ENCODE measurements at places on chromosomes 6 and 20.

GRCh38 chr6:5453546-5453945 lies 192.2 kb downstream of the FARS2 start:
- DNase-seq = no peak

DNA sequence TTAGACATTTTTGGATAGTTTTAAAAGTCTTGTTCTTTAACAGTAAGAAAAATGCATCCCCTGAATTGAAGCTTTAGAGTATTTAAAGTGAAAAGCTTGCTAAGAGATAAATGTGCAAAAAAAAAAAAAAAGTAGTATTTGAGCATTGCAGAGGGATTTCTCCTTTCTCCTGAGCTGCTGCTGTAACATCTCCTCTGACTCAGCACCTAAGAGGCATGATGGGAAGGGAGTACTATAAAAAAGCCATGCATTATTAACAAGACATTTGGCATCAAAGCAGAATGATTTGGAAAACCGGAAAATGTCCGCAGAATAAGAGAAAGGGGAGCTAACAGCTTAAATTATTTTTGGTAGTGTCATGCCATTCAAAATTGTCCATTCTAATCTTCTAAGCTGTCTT lies 27.9 kb downstream of the B4GALT5 start:
- DNase-seq = no peak

- no peak for DNase-seq
These were observed 15.2 kb upstream of the MLN start for GRCh38 chr6:33819021-33819420.

GRCh38 chr20:63344616-63345327 lies 16.4 kb downstream of the CHRNA4 start:
- DNase-seq = no peak

DNA sequence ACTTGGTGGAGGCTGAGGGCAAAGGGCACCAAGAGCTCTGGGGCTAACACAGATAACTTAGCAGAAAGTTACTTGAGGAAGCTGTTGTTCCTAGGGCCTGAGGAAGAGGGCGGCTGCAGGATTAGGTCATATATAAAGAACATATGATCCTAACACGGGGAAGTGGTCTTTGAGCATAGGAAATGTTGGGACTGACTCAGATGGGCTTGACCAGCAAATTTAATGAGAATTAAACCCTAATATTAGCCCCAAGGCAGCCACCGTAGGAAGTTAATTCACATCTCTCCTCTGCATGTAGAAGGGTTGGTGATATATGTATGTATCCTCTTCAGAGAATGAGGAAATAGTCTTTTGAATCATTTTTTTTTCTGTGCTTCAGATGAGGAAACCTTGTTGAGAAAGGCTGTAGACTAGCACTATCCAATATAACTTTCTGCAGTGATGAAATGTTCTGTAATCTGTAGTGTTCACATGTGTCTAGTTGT lies 9.2 kb upstream of the ZBTB9 start:
- no peak for DNase-seq

DNA sequence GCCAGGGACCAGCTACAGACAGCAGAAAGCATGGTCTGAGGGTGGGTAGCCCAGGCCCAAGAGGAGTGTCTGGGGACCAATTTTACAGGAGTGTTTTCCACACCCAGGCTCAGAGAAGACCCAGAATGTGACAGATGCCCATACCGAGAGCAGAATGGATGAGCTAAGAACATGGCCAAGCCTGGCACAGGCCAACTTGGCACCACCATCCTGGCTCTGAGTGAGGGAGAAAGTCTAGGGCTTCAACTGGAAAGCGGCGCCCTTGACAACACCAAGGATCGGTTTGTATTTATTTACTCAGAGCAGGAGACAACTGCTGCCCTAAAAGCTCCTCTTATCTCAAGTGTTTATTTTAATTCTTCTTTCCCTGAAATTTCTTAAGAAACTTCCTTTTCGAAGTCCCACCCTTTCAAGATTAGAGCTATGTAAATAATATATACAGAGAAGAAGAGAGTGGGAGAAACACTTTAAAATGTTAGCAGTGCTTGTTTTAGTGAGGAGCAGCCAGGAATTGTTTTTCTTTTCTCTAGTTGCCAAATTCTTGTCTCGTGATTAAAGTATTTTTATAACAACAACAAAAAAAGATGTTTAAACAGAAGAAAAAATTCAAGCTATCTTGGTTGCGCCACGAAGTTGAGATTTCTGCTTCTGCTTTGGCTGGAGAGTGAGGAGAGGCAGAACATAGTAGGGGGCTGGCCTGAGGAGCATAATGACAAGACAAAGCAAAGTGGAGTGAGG lies 16.2 kb downstream of the TNXB start:
- DNase-seq = no peak

DNA sequence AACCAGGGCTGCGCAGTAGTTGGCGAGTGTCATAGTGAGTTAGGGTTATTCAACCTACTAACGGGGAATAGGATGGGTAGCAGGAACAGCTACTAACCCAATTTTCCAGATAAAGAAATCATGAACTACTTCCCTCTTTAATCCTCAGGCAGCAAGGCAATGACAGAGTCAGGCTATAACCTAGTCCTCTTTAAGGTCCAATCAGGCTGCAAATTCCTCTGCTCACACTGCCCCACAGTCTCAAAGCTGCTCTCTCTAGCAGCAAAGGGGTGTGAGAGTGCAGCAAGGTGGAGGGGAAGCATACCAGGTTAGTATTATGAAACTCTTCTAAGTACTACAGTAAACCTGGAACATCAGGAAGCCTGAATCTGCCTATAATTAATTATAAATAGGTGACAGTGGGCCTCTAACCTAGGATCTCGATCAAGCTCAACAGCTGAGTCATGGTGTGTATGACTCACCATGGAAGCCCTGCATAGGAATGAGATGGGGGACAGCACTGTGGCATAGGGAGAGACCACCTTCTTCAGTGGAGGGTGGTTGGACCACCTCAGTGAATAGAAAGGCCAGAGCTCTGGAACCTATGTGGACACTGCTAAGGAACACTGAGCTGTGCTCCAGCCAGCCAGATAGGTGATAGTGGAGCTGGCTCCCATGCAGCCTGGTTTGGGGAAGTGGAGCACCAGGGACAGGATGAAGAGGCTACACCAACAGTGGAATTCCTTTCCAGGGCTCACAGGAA lies 7.9 kb downstream of the PEX6 start:
- peak; percentile 26 for DNase-seq

DNA sequence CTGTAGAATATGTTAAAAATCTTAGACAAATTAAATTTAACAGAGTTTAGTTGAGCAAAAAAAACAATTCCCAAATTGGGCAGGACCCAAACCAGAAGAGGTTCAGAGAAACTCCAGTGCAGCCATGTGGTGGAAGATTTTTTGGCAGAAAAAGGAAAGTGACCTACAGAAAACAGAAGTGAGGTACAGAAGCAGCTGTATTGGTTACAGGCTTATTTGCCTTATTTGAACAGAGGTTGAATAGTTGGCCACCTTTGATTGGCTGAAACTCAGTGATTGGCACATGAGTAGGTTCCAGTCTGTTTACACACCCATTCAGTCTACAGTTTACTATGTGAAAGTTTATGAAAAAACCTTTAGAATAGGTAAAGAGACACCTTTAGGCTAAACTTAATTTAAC lies 110.9 kb upstream of the LAMP5 start:
- no peak for DNase-seq

DNA sequence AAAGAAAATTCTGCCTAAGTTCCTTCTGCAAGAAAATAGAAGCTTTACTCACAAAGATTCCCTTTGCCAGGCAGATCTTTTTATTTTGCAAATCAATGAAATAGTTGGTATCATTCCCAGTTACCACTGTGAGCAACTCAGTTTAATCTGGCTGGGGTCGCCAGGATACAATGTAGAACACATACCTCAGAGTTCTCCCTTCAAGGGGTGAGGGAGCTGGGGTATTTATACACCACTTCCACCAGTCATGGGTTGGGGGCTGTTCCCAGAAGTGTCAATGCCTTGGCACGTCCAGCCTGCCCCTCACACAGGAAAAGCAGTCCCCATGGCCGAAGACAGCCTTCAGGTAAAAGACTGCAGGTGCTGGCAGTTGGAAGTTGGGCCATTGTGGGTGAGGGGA lies 86.2 kb downstream of the SLC24A3 start:
- no peak for DNase-seq

GRCh38 chr6:76697585-76697984 lies 625.1 kb upstream of the IMPG1 start:
- no peak for DNase-seq

GRCh38 chr6:142374091-142374770 lies 72.4 kb downstream of the ADGRG6 start:
- no peak for DNase-seq

- DNase-seq = no peak
These were observed 383.4 kb downstream of the GRIK2 start for GRCh38 chr6:101776919-101777350.

- DNase-seq = no peak
These were observed 3.6 kb downstream of the SULF2 start for GRCh38 chr20:47781632-47782031.

GRCh38 chr6:90289902-90290301 lies 6.7 kb downstream of the BACH2 start:
- no peak for DNase-seq

DNA sequence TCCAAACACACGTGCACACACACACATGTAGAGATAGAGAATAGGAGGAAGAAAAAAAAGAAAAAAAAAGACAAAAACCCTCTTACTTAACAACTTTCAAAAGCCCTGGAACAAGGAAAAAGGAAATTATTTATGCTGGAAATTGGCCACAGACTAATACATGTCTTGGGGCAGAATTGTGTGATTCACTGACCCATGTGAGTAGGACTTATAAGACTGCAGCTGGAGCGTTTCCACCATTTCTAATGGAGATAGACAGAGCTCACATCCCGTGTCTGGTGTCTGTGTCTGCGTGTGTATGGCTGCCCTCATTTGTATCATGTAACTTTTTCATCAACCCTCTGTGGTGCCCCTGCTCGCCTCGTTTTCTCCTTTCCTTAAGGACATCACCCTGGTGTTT lies 99.8 kb upstream of the PDE10A start:
- DNase-seq = no peak

DNA sequence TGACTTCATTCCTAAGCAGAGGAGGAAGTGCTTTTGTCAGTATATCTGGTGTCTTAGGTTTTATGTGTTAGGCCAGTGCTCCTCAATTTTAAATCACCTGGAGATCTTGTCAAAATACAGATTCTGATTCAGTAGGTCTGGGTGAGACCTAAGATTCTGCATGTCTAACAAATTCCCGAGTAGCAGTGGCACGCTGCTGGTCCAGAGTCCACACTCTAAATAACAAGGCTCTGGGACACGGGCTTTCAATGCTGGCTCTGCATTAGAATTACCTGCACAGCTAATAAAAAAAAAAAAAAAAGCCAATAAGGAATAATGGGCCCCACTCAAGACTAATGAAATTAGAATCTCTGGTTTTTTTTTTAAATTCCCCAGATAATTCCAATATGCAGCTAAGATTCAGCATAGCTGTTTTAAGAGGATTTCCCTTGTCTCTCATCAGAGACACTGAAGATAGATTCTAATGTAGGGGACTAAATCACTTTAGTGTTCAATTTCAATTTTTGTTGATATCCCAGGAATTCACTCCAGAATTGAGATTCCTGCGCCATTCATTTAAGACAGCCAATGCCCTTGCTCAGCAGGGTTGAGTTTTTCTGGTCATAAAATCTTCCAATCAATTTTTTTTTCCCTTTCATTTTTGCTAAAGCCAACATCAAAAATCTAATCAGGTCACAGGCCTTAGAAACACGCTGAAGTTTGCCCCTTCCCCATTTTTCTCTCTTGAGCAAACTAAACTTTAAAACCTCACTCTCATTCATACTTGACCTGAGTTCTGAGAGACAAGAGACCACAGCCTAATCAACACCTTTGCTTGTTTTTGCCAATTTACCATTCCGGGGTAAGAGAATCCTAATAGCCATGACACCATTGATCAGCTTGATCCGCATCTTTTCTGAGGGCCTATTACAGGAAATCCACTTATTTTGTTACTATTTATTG lies 2.4 kb downstream of the TDP2 start:
- DNase-seq = no peak

DNA sequence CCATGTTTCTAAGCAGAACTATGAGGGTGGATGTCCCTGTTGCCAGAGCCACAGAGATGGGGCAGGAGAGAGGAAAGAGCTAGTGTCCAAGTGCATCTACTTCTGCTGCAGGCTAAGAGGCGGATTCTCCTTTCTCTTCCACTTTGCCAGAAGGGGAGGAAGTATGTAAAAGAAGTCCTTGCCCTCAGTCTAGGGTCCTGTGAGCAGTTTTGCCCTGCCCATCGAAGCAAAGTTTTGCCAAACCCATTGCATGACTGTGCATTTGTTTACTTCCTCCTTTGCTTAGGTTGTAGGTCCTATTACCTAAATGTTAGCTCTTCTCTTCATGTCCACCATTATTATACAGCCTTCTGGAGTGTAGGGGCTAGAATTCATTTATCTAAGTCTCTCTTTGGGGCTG lies 106.2 kb upstream of the ARMC2 start:
- DNase-seq = no peak

- no peak for DNase-seq
These were observed 512.9 kb downstream of the UTRN start for GRCh38 chr6:144797881-144798589.

- no peak for DNase-seq
These were observed 87.3 kb downstream of the DTNBP1 start for GRCh38 chr6:15575357-15576033.

- no peak for DNase-seq
These were observed 11.5 kb downstream of the PSMG4 start for GRCh38 chr6:3270258-3270657.

DNA sequence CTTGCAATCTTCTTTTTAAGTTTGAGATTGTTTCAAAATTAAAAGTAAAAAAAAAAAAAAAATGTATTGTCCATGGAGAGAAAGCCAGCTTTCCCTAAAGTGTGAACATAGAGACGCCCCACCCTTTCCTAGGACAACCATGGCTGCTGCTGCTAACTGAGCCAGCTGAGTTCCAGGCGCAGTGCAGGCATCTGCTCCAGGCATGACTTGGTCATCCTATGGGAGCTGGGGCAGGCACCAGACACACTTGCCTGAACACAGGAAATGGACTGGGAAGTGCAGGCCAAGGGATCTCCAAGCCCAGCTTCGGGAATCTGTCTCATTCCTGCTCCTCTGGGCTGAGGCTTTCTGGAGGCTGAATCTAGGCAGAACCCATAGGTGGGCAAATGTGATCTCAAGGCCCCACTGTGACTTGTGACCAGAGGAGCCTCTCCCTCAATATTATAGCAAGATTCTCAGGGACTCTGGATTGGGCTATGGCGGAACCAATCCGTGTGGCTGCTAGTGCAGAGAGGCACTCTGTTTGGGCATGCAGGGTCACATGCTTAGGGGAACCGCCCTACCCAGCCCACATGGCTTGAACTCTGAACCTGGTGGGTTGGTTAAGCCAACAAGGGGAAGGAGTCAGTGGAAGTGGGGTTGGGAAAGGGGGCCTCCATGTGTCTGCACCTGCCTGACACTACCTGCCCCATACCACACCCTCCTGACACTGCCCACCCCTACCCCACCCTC lies 138.2 kb upstream of the CST7 start:
- DNase-seq = no peak
